Globus pallidus (tissue), 1 donor: ENCODE measurements at places on chromosomes 1 and 21.

DNA sequence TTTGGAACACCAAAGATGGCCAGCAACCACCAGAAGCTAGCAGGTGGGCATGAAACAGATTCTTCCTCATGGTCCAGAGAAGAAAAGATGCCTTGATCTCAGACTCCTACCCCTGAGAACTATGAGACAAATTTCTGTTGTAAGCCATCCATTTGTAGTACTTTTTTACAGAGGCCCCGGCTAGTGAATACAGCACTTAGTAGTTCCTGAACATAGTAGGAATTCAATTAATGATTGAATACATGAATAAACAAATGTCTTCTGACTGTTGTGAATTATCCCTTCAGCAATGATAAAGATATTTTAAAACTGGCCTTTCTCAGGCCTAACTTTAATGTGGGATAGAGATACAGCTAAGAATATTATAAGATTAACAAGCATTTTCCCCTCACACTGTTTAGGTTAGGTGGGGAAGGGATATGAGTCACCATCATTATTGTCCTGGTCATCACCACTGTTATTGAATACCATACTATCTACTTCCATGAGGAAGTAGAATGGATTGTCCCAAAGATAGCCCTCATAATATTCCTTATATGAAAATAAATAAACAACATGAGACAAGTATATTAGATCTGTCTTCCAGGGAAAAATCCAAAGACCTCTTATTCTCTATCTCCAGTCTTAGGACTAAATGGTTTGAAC, 51.4 kb downstream of the ADCY10 start:
- no peak for DNase-seq

GRCh38 chr1:223707256-223708000, 4.9 kb upstream of the CAPN2 start:
- no peak for DNase-seq

GRCh38 chr1:206029484-206029883, 5.8 kb upstream of the CTSE start:
- no peak for DNase-seq

GRCh38 chr1:20073256-20073655, 3.3 kb downstream of the PLA2G5 start:
- no peak for DNase-seq

GRCh38 chr1:173856903-173857302, 10.9 kb downstream of the GAS5 start:
- DNase-seq: no peak

DNA sequence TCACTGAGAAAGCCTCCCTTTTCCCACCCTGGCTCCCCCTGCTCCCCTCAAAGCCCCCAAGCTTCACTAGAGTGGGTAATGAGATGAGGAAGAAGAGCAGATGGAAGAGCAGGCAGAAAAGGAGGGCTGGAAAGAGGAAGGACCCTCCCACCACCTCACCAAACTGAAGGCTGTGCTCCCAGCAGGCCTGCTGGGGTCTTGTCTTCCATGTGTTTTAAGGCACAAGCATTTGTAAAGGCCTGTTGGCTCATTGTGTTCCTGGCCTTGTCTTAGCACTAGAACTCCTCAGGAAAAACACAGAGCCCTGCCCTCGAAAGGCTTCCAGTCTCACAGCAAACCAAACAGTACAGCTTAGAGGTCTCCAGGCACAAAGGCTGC, 51.5 kb downstream of the TOMM20 start:
- no peak for DNase-seq

- peak; percentile 60 for DNase-seq
Measured at GRCh38 chr1:98557895-98558294, 103.6 kb upstream of the SNX7 start.

GRCh38 chr1:165501970-165502348, 41.8 kb upstream of the LRRC52 start:
- DNase-seq: no peak

GRCh38 chr1:48969971-48970370, 193.3 kb upstream of the BEND5 start:
- no peak for DNase-seq

DNA sequence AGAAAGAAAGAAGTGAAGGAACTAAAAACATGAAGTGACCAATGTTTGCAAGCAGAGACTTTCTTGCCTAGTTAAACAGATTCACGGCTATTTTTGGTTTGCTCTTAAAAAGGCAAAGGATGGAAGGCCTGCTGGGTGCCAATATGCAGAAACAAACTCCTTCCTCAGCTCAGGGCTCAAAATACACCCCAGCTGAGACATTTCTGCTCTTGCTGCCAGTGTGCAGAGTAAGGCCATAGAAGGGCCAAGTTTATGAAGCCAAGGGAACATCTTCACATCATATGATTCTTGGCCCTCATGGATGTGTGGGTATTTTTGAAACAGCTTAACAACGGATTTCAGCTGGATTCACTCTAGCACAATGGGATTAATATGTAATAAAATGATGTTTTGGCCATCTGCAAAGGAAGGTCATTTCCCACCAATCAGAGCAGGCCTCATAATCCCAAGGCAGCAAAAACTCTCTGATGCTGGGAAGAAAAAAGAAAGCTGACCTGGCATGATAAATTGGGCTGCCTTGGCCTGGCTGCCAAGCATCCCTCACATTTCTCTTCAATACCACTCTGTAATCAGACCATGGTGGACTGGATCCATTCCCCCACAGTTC, 70.7 kb downstream of the CAPZB start:
- peak; percentile 78 for DNase-seq

- peak; percentile 12 for DNase-seq
Measured at GRCh38 chr1:168081373-168082007, 55.2 kb downstream of the GPR161 start.

DNA sequence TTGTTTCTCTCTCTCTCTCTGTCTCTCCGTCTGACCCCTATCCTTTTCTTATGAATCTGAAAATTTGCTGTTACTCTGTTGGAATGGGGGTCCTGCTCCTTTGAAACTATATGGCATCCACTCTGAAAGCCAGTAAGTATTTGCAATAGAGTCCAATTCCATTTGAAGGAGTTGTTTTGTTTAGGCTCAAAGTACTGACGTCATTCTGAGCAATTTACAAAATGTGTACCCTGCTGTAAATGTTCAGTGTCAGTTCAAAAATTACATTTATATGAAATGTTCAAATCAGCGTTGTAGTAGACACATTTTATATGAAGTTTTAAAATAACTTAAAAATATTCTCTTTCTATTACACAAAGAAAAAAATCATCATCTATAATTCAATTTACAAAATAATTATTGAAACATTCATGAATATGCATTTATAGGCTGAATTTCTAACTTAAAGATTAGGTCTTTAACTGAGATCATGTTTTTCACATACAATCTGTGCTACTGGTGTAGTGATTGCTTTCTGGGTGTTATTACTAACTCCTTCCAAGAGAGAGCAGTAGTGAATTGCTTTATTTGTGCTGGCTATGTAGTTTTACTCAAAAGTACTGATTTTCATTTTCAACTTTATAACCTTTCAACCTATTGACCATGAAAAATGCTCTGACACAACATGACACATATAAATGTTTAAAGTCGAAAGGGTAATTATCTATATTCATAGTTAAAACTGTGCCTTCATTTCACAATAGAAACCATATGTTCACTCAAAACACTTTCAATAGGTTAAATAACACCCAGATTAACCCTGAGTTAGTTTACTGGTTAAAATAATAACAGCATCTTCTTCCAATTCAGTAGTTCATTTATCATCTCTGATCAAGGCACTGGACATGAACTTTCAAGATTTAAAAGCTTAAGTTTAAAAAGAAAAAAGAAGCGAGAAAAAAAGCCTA, 253.1 kb upstream of the ADGRL4 start:
- no peak for DNase-seq

DNA sequence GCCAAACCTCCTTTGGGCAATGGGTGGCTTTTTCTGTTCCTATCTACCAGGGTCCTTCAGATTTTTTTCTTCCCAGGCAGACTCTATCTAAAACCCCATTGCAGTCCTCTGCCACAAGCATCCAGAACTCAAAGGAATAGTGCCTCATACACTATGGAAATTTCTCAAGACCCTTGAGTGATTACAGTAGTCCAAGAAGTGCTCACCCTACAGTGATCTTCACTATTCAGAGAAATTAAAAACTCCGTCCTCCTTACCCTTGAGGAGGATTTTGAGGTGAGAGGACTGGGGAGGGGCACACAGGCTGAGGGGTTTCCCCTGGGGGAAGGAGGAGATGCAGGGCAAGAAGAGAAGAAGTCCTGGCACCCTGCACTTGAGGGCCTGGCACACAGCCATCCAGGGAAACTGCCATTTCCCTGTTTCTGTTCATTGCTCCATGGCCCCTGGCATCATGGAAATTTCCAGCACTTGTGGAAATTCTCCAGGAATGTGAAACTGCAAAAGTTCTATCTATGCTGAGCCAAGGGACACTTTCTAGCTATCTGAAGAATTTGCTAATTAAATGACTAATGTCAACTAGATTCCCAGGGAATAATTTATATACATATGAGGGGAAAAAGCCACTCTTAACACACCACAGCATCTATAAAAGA, 102.5 kb upstream of the ATP1B1 start:
- no peak for DNase-seq

GRCh38 chr1:234969581-234970400, 158.8 kb downstream of the TOMM20 start:
- peak; percentile 84 for DNase-seq

DNA sequence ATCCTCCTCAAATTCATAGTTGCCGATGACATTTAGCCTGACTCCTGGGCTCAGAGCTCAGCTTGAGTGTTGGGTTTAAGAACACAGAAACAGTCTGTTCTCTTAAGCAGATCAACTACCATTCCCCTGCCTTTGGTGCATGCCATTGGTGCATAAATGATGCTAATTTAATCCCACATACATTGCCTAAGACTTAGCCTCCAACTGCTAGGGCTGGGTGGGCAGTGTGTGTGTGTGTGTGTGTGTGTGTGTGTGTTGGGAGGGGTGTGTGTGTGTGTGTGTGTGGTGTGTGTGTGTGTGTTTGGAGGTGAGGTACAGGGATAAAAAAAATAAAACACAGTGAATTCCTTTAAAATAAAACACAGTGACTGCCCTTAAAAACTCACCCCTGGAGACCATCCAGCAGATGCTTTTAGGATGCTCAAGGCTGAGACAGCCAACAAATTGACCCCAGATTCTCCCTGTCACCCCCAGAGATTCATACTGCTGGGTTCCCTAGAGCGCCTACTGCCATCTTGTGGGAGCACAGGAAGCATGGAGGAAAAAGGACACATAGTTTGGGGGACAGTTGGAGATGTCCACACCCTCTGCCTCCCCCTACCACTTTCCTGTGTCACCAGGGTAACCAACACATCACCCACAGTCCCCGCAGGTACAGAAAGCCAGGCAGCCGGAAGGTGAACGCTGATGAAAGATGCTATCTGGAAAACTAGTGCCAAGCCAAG, 30.6 kb downstream of the KLHDC7A start:
- no peak for DNase-seq

- DNase-seq: no peak
Measured at GRCh38 chr1:115729756-115730155, 38.8 kb downstream of the CASQ2 start.

DNA sequence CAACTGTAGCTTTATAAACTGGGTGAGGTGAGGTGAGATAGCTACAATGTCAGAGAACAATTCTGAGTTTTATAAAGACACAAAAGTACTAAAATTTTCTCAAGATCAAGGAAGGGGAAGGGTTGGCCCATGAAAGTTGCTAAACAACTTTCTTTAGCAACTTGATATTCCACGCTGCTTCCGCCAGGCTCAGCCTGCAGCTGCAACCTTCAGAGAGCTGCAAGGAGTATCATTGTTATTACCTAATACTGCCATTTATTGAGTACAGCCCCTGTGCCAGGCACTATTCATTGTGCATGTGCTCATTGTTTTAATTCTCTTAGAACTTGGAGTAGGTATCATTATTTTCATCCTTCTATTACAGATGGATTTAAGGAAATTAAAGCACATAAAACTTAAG, 34.1 kb upstream of the SUCO start:
- no peak for DNase-seq

DNA sequence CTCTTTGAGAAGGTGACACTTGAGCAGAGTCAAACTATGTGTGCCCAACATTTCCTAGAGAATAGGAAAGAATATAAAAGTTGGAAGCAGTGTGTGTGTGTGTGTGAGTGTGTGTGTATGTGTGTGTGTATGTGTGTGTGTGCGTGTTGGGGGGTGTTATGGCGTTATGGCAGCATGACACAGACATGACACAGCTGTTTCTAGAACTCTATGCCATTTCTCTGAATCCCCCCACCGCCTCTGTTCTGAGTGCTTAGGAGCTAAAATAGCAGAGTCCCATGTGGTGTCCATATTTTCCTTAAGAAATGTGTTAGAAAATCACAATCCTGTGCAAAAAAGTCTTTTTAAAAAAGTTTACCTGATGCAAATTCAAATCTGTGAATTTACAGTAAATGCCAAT, 556.1 kb downstream of the RWDD3 start:
- no peak for DNase-seq

- DNase-seq: no peak
Measured at GRCh38 chr21:32281531-32281930, 2.7 kb upstream of the MIS18A start.

- DNase-seq: no peak
Measured at GRCh38 chr1:47469910-47470309, 32.1 kb downstream of the FOXD2 start.

- DNase-seq: no peak
Measured at GRCh38 chr1:84402060-84402459, 3.8 kb downstream of the DNASE2B start.

GRCh38 chr21:25813917-25814316, 79.1 kb downstream of the GABPA start:
- no peak for DNase-seq

DNA sequence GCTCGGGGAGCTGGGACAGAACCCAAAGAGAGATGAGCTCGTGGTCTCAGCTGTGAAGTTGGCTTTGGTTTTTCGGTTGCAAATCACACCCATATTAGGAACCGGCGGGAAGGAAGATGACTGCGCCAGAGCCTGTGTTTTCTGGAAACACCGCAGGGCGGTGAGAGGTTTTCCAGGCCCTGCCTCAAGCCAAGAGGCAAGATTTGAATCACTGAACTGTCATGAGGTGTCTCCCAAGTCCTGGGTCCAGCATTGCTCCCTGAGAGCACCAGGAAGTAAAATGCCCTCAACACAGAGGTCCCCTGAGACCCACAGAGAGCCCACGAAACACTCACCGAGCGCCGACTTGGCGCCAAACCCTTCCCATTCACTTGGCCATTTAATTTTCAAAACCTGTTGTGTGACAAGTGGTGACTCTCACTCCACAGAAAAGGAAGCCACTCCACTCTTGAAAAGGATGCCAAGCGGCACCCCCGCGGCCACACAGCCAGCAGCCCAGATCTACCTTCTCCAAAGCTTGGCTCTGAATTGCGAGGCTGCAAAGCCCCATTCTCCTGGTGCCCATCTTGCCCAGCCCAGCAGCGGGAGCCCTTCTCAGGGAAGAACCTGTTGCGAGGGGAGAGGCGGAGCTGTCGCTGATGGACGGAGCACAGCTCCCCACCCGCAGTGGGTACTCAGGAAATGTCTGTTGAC, 99.0 kb upstream of the RUNX3 start:
- DNase-seq: no peak

DNA sequence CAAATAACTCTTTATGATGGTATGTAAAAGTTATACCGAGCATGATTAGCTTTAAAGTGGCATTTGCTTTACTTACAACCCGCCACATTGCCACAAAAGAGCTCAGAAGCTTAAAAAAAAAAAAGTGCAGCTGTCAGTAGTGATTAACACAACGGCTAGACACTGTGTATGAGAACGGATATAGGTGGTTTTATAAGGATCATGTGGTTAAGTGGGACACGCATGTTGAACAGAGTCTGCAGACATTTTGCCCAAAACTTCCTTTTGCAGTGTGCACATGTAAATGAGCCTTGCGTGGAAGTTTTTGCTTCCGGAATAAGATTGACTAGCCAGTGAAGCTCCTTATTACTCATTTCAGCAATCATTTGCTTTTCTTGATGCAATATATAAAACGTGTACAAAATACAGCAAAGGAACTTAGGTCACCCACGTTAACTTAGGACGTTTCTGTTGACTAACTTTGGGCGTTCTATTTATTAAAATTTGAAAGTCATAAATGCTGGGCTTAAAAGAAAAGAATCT, 58.7 kb upstream of the RGS1 start:
- DNase-seq: peak; percentile 29
